ENCODE measurements at places on chromosomes 7 and 10.

- DNase-seq, result no peak
Observed at GRCh38 chr10:46558392-46559185, 2.1 kb upstream of the GPRIN2 start.

- DNase-seq, result no peak
Observed at GRCh38 chr10:48844616-48845015, 95.0 kb downstream of the LRRC18 start.

DNA sequence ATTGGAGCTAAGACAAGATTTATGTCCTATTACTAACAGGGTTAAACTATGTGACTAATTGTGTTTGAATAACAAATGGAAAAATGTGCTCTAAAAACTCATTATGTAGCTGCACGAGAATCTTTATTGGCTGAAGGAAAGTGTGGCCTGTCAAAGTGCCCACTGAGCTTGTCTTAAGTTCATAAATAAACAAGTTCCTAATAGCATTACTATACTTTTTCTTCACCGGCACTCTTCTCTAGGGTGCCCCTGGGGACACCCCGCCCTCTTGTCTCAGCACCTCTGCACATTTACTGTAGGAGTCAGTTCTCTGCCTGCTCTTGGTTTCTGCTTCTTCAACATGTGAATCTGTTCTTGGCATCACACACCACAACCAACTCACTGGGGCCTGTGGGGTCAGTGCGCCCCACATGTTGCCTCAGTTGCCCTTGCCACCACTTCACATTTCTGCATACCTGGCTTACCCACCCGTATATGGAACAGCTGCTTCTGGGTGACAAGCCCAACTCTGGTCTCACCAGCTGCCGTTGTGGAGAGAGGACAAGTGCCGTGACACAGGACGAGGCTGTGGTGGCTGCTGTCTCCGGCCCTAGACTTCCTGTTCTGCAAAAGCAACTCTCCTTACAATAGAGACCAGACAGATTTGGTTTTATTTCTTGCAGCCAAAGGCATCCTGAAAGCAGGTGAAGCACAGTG is 96.3 kb upstream of the DDC start:
- DNase-seq, result no peak

DNA sequence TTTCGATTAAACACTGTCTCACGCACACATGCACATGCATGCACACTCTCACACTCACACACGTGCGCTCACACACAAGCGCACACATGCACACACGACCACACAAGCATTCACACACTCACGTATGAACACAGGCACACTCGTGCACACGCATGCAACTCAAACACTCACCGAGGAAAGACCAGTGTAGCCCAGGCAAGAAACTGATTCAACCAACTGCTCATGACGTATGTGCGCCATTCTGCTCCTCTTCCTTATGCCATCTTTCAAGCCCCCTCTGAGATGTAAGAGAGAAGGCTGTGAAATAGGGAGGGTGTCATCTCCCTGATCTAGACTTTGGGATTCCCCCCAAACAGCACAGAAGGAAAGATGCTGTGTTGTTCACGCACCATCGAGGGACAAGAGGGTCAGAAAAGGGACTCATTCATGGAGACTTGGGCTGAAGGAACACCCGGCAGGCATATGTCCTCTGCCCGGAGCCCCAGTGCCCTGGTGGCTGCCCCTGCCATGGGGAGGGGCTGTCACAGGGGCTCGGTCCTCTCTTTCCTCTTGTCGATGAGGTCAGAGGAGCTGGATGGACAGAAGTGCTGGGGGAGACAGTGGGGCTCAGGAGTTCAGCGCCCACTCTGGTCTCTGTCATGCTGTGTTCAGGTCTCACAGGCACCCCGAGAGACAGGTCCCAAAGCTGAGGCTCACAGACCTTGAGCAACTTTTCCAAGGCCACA is 130.1 kb upstream of the SHH start:
- no peak for DNase-seq

DNA sequence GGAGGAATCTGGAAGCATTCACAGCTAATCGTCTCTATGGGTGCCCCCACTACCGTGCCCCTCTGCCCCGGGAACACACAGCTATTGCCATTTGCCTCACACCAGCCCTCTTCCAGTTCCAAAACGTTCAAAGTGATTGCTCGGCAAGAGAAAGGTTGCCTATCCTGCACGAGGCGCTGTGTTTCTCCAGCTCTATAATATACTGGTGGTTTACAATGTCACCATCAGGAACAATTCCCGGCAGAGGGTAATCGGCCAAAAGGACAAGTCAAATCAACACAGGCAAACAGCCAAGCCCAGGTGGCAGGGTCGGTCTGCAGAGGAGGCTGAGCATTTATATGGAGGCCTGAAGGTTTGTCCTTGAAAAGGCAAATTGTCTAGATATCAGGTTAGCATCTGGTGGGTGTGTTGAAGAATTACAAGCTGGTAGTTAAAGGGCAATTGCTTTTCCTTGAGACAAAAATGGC is 29.2 kb upstream of the TNS3 start:
- DNase-seq, result no peak

- DNase-seq, result peak; percentile 73
Observed at GRCh38 chr10:122051609-122052385, 62.8 kb downstream of the TACC2 start.

DNA sequence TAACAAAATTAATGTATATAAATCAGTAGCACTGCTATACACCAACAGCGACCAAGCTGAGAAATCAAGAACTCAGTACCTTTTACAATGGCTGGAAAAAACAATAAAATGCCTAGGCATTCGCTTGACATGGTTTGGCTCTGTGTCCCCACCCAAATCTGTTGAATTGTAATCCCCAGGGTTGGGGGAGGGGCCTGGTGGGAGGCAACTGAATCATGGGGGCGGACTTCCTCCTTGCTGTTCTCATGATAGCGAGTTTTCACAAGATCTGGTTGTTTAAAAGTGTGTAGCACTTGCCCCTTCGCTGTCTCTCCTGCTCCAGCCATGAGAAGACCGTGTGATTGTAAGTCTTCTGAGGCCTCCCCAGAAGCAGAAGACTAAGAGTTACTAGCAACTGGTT is 8.6 kb downstream of the ZNF786 start:
- no peak for DNase-seq

DNA sequence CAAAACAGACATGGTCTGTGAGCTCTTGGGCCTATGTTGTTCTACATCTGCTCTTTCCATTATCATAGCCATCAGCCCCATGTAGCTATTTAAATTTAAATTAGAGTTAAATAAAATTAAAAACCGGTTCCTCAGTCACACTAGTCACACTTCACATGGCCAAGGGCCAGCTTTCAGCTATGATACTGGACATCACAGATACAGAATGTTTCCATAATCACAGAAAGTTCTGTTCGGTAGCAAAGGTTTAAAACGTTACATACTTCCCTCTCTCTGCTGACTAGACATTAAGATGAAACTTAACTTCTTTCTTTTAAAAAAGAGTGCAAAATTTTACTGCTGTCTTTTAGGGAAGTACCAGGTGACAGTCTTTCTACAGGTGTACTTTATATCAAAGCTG is 43.0 kb downstream of the SRPK2 start:
- no peak for DNase-seq

- DNase-seq, result no peak
Observed at GRCh38 chr10:133452453-133452852, 1.3 kb upstream of the SCART1 start.

DNA sequence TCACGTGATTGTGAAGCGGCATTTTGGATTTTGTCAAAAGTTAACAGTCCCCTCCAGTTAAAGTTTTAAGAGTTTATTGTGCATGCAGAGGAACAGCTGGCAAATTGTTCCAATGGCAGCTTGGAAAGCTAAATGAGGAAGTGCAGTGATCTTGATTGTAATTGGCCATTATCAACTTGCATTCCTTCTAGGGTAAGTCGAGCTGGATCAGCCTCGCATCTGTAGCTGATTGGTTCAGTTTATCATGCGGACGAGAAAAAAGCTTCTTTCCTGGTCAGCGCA is 566 bp downstream of the ZNF789 start:
- DNase-seq, result no peak

DNA sequence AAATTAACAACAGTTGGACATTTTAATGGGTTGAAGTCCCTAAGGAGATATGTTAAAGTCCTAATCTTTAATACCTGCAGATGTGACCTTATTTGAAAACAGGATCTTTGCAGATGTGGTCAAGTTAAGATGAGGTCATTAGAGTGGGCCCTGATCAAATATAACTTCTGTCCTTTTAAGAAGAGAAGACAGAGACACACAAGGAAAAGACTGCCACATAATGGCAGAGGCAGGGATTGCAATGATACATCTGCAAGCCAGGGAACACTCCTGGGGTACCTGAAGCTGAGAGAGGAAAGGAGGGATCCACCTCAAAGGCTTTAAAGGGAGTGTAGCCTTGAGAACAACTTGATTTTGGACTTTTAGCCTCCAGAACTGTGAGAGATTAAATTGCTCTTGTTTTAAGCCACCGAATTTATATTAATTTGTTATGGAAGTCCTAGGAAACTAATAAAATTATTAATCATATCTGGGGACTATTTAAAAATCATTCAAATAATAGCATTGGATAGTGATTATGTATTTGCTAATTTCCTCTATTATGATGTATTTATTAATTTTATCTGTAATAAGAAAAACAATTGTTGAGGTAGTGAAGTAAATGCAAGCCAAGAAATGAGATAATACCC is 700.0 kb upstream of the PCDH15 start:
- peak; percentile 43 for DNase-seq
